ENCODE measurements at places on chromosomes 16 and 17.

DNA sequence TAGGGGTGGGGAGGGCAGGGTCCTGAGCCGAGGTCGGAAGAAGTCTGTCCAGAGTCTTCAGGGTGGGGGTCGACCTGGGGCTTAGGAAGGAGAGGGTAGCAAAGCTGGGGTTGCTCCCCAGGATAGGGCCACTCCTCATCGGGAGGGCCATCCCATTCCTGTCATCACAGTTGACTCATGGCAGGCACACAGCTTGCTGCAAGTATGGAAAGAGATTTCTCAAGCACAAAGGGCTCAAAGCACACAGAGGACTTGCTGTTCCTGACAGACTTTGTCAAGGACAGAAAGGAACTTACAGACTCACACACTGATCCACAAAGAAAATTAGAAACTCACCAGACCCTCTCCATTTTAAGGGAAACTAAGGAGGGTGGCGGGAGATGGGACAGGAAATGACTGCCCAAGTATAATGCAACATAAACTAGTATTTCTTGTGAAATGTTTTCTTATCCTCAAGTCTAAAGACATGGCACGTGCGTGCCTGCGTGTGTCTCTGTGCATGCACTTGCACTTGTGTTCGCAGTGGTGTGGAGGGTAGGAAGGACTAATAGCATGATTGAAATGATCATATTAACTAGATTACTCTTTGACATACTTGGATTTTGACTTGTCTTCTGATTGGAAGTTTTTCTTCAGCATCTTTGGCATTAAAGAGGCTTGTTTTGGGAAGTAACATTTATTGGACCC lies 2.4 kb downstream of the AOC2 start:
- no peak for DNase-seq

- no peak for DNase-seq
Measured at GRCh38 chr16:85661740-85662481, 26.8 kb downstream of the GINS2 start.

DNA sequence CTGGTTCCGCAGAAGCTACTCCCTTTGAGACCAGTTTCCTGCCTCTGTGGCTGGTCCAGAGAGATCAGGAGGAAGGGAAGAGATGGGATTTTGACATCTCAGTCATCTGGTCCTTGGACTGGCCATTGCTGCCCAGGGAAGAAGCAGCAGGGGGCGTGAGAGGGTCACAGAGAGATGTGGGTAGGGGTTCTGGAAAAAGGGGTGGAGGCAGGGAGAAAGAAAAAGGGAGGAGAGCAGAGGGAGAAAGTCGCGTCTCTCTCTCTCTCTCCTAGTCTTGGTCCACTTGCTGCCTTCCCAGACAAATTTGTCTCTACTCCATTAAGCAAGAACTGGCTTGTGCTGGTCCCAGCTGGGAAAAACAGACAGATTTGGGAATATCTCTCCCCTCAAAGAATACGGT lies 4.4 kb downstream of the SHBG start:
- DNase-seq: no peak

DNA sequence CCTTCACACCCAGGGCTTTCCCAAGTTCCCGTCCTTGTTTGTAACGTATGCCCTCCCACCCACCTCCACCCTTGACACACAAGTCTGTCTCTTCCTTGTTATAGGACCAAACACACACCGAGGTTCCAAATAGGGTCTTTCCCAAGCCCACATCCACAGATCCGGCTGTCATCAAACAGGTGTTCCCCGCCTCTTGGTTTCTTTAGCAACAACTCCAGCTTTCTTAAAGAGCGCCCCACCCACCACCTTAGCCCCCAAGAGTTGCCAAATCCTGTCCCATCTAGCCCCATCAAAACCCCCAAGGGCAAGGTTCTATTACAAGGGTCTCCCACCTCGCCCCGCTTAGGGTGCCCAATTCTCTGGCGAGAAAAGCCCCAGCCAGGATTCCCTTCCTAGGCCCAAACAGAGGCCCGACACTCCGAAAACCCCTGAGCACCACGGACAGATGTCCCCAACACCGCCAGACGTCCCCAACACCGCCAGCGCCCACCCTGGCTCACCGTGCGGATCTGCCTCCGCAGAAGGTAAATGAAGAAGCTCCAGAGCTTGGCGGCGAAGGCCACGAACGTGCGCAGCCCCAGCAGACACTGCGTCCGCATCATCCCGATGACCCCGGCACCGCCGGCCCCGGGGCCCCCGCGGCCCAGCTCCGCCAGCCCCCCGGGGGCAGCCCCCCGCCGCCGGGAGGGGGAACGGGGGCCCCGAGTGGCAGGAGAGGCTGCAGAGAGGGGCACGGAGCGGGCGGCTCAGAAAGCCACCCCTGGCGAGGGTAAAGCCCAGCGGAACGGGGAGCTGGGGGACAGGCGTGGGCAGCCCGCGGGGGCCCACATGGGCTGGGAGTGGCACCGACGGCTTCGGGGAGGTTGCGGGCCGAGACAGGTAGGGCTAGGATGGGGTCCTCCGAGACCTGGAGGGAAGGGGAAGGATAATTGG lies 573 bp downstream of the CTDNEP1 start:
- DNase-seq: no peak

GRCh38 chr17:13518261-13519000 lies 83.3 kb downstream of the HS3ST3A1 start:
- no peak for DNase-seq

- DNase-seq: no peak
Measured at GRCh38 chr17:72850410-72851118, 241.9 kb downstream of the SLC39A11 start.
